Upper lobe of left lung (tissue), 6 donors: ENCODE measurements at places on chromosomes 2 and 18.

DNA sequence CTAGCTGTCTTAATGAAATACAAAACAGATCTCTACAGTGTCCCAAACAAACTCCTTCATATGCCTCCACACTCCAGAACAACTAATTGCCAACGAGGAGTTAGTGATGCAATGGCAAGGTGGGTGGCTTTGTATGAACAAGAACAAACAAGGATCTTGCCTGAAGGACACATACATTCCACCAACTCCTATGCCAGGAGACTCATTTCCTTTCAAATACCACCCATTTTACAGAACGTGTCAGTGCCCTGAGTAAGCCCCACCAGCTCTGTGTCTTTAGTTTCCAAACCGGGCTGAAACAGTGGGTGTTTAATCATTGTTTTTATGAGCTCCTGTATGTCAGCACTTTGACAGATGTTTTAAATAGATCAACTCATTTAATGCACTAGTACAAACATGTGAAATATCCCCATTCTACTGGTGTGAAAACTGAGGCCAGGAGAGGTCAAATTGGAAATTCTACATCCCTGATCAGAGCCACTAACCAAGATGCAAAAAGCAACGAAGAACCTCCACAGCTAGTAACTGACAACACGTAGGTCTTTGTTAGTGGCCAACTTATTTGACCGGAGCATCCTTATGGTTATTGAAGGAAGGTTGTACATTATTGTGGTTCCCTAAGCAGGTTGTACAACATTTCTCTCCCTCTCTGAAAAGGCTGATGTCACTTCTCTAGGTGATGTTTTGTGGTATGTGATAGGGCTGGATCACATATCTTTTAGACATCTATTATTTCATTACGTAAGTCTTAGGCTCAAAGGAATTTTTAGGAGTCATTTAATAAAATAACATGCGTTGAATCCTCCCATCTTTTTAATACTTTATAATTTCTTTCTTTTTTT is 534.9 kb upstream of the TNP1 start:
- no peak for DNase-seq

DNA sequence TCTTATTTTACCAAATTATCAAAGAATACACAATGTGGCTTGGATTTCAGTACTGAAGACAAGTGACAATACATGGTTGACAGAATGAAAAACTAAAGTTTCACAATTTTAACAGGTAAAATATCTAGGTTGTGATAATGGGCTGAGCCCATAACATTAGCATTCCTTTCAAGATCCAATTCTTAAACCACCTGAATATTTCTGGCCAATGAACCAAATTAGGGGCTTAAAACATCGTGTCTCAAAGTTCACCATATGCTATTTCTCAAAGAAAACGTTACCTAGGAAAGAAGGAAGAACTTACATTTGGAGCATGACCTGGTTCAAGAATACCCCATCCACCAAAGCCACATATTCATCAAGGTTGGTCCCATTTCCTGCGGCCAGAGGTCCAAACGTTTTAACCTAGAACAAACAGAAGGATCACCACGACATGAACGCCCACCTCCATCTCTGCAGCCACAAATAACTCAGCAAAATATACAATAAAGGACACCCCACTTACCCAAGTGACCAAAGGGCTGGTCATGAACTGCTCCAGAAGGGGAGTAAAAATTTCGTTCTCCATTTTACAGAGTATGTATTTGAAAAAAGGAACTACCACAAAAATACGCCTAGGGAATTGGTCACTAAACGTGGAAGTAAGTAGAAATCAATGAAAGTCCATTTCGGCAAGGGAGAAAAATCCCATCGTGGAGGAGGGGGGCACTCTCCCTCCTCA is 984 bp downstream of the CCDC88A start:
- no peak for DNase-seq

DNA sequence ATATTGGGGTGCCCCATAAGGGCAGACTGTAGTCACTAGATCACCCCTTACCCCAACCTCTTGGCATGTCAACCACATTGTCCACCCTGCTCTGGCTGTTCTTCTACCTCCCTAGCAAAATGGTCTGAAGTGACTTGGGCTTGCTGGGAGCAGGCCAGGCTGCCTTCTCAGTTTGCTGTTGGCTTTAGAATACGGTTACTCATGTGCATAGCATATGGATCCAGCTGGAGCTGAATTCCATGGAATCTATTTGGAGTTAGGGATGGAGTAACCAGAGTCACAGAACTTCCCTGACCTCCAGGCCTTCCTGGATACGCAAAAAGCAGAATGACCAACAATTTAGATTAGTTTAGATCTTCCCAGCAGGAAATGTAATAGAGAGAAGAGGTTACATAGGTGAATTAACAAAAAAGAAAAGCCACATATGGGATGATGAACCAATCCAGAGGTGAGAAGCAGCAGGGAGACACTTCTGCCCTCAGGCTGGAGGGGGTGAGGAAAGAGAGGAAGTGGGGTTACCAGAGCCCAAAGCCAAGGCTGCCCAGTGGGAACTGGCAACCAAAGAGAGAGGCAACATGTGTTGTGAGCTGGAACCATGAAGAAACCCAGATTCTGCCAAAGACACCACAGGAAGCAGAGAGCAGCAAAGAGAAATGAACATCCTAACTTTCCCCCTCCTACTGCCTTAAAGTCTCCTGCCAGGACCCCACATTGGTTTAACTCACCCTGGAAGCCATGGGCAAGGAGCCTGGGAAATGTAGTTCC is 26.1 kb downstream of the PKDCC start:
- no peak for DNase-seq

DNA sequence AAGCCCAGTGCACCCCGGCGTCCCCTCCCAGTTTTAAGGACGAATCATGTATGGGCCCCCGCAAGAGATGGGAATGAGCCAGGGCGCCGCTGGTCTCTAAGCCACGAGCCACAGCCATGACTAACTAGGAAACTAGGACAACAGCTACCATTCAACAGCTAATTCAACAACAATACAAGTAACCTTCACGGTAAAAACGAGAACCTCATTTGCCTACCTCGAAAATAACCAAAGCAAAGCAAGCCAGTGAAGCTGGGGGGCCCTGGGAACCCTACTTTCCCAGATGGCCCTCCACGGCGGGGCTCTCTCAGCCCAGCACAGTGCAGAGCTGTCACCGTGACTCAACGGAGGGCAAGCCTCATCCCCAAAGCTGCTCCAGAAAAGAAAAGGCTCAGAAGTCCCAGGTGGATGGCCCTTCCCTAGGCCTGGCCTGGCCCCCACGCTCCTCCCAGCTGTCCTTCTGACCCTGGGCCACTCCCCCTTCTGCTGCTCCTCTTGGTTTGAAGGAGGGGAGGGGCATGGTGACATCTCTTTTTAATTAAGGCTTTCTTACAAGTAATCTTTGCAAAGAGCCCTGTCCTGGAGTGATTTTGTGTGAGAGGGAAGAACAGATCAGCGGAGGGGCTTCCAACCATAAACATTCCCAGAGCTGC is 126.3 kb downstream of the HDAC4 start:
- DNase-seq = no peak

GRCh38 chr18:75124991-75125381 is 84.0 kb downstream of the PTGR3 start:
- DNase-seq = no peak

GRCh38 chr2:140865837-140866236 is 1265.0 kb downstream of the LRP1B start:
- no peak for DNase-seq

- DNase-seq = no peak
Measured at GRCh38 chr2:12903272-12903671, 186.5 kb downstream of the TRIB2 start.

GRCh38 chr2:152115952-152116351 is 17.1 kb upstream of the CACNB4 start:
- no peak for DNase-seq

GRCh38 chr2:127197475-127198385 is 22.4 kb downstream of the CYP27C1 start:
- DNase-seq = peak; percentile 64

DNA sequence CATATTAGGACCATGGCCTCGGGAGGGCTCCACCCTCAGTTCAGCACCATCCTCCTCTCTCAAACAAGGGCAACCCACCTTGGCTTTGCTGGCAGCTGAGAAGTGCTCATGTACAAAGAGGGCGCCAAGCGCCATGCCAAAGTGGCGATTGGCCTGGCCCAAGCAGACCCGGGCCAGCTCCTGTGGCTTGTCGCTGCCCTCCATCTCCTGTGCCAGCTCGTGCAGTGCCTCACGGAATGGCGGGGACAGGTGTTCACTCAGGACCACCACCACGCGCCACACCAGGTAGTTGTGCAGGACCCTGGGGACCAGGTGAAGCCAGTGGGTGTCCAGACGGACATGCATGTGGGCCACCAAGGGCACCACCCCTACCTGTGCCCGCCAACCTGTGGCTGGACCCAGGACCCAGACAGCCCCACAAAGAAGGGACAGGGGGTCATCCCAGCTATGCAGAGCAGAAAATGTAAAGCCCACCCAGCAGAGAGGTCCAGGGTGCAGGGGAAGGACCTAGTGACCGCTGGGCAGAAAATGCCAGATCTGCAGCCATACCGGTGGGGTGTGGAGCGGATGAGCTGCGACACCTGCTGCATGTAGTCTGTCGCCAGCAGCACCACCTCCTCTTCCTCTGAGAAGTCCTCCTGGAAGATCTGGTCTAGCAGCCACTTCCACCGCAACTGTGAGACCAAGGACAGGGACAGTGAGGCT is 3.6 kb downstream of the ECEL1 start:
- DNase-seq = no peak

DNA sequence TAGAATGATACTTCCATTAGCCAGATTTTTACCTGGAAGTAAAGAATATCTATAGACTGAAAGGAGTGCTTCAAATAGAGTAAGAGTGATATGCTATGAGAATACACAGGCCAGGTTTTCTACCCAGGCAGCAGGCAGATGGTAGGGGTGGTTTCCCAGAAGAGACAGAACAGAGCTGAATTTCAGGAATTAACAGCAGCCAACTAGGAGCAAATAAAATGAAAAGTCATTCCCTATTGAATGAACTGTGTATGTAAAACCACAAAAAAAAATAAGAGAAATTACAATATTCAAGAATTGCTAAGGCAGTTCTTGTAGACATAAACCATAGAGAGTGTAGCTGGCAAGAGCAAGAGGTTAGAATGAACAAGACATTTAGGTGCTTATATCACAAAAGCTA is 336.8 kb downstream of the KCNJ3 start:
- DNase-seq = no peak

GRCh38 chr18:60554967-60555366 is 182.4 kb upstream of the MC4R start:
- no peak for DNase-seq

GRCh38 chr2:31347750-31348149 is 66.8 kb downstream of the XDH start:
- DNase-seq = no peak

- DNase-seq = no peak
Measured at GRCh38 chr2:201261906-201262305, 1.6 kb downstream of the CASP8 start.
